ENCODE measurements at places on chromosomes 4 and X.

- no peak for DNase-seq
These were observed 20.7 kb downstream of the TAPT1 start for GRCh38 chr4:16205298-16206164.

DNA sequence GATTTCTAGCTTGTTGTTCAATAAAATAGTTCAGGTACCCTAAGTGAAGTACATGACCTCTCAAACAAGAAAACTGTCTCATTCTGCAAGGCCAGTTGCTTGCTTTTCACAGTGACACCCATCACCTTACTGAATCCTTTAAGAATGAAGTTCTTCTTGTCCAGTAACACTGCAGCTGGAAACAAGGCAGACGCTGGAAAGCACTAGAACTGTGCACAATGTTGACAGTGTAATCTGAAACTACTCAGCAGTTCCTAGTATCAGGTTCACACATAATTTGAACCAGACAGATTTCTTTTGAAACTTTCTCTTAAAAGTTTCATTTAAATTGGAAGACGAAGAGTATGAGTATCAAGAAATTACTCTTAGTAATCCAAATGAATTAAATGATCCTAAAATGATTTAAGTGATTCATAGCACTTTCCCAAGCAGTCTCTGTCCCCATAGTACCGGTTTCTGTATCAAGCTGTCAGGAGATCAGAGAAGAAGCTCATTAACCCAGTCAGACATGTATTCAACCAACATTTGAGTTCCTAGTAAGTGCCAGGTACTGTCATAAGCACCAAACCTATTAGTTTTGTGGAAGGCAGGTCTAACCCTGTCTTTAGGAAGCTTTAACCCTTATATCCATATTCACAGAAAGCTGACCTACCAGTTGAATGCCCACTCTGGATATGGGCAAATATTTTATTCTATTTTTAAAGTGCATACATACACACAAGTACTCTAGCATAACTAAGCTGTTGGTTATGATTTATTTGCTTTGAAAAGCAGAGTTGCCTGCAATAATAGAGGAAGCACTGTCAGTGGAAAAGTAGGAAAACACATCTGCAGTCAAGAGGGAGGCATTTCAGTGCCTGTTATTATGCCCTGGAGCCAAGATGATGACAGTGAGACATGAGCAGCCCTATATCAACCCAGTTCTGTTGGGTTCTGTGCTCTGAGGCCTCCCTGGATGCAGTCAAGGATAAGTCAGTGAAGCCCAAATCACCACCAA, 63.6 kb downstream of the PALLD start:
- no peak for DNase-seq

DNA sequence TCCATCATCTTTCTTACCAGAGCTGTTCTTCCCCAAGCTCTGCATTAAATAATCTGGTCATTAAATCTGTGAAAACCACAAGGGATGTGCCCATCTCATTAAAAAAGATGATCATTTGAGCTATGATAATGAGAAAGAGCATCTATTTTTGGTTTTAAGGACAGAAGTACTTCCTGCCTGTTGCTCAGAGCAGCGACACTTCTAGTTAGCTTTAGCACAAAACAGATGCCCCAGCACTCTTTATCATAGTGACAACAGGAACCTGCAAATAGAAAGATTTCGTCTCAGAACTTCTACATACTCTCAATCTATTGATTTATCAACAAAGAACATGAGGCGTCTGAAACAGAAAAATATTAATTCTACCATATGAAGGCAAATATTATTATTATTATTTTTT, 140.1 kb downstream of the APBB2 start:
- DNase-seq = no peak

- DNase-seq = no peak
These were observed 151.2 kb upstream of the SLC4A4 start for GRCh38 chr4:71187404-71188155.

DNA sequence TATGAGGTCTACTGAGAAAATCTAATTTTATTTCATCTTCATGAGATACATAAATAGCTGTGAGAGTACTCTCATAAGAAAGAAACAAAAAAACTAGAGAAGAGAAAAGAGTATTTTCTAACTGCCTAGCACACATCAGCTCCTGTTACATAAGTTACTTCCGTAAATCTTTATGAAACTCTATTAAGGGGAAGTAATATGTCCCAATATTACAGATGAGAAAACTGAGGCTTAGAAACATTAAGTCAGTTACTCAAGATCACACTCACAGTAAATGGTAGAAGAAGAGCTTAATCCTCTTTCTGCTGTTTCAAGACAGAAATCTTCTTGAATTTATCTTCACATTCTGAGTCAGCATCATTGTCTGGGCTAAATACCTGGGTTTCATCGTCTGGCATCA, 164.1 kb downstream of the DTHD1 start:
- DNase-seq = no peak

DNA sequence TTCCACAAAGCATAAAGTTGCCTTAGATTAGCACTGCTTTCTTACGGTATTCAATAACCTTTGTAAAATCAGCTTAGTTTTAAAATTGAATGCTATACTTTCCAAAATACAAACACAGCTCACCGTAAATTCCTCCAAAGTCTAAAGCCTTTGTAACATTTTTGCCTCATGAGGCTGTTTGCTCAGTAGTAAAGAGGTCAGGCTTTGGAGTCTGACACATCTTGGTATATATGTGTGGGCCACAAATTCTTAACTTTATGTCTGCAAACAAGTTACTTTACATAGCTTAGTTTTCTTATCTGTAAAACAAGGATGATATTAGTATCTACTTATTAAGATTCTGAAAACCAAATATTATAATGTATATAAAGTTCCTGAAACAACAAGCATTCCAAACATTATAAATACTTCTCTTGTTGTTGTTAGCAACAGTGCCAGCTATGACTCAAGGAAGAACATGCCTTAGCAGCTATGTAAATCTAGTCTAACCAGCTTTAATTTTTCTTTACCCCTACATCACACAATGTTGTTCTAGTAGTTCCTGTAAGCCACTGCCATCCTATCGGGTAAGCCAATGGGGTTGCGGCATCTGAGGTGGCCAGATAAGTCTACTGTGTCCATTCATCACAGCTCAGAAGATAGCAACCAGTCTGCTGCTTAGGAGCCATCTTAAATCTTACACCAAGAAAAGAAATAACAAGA, 709.0 kb downstream of the KLHL13 start:
- no peak for DNase-seq

DNA sequence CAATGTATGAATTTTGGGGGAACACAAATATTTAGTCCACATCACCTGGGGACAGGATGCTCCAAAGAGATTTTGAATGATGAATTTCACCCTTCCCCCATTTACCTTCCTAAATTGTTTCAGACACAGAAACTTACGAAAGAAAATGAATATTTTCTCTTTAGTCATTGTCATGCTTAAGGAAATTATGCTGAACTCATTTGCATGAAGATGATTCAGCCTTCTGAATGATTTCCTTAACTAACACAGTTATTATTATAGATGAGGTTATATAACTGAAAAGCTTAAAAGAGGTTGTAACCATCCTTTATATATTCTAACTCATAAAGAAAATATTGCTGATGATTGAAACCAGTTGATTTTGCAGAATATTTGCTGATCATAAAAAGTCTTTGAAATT, 61.1 kb downstream of the KCNIP4 start:
- no peak for DNase-seq

DNA sequence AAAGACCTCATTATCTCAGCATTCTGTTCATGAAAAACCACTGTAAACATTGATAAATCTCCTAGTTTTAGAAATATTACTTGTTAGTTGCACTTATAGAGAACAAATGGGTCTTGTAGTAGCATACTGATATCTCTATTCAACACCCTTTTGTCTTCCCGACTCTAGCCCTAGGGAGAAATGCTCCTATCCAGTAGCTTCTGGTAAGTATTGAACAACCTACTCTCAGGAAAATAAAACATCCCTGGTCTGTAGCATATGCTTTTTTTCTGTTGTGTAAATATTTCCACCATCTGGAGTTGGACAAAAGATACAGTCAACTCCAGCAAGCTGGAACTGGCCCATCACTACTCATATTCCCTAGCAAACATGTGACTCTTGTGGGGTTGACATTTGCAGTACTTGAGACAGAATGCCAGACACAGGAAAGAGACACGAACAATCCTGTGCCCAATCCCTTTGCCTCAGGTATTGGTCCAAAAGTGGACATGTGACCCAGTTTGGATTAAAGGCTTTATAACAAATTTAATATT, 188.2 kb downstream of the GC start:
- DNase-seq = no peak

DNA sequence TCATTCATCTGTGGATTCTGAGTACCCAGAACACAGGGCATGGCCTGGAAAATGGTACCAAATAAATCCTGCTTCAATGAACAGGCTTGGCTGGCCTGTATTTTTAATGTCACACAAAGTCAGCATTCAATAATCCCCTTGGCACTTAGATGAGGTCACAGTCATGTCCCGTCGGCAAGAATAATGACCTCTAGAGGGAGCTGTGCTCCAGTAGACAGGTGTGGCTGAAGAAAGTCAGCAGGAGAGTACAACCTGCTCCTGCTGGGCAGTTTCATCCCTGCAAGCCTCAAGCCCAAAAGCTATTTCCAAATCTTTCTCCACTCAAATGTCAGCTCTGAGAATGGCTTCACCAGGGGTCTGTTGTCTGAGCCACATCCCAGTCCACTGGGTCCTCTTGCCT, 404.0 kb upstream of the F9 start:
- DNase-seq = no peak

DNA sequence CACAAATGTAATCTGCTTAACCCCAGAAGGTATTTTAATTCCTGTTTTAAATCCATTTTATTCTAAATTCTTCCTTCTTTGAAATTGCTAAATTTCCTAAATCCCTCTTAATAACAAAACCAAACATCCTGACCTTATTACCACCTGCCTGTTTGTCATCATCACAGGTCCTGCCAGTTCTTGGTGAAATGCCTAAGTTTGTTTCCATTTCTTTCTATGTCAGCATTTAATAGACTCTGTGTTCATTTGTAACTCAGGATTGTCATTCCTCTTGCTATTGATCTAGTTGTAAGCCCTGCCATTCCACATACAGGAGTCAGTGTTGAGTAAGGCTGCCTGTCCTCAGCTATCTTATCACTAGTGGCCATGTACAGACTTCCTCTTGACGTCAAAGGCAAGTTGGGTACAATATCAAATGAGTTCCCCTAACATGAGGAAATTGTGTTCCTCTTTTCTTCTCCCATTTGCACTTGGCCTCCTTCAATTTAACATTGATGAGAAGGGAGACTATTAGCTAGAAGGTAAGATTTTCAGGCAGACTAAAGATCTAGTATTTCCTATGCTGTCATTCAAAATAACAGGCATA, 440.1 kb downstream of the AFF2 start:
- no peak for DNase-seq

GRCh38 chrX:34873500-34874225, 68.9 kb upstream of the FAM47B start:
- DNase-seq = no peak

DNA sequence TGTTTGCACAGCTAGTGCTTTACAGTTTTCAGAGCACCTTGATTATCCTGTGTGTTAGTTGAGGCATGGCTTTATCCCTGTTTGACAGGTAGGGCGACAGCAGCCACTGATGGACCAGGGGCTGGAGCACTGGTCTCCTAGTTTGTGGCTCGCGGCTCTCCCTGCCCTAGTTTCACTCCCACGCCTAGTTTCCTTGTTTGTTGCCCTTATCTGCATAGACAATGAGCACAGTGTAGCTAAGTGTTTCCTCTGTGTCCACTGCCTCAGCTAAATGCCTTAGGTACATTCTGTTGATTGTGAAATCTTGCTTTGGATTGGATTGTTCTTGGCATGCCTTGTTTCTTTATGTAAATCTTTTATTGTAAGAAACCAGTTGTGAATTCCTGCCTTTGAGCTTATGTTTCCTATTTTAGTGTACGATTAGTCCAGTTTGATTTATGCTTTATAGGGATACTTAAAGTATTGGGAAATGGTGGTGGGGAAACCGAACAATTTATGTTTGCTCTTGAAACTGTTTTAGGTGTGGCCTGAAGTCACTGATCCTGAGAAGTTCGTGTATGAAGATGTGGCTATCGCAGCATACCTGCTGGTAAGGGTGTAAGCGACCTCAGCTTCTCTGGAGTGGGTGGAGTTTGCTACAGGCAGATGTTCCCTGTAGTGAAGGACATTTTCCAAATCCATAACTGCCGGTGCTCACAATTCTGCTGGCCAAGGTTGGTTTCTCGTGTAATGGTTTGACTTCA, 11.0 kb downstream of the TRMT44 start:
- DNase-seq = no peak

- no peak for DNase-seq
These were observed 111.3 kb downstream of the MAML3 start for GRCh38 chr4:140042634-140043033.

GRCh38 chr4:7655511-7656243, 220.9 kb upstream of the PSAPL1 start:
- peak; percentile 86 for DNase-seq

All from pons (tissue), 1 donor.